ENCODE measurements at places on chromosomes 2 and 18.

- no peak for DNase-seq
Measured at GRCh38 chr2:188894979-188895378, 79.2 kb upstream of the COL3A1 start.

DNA sequence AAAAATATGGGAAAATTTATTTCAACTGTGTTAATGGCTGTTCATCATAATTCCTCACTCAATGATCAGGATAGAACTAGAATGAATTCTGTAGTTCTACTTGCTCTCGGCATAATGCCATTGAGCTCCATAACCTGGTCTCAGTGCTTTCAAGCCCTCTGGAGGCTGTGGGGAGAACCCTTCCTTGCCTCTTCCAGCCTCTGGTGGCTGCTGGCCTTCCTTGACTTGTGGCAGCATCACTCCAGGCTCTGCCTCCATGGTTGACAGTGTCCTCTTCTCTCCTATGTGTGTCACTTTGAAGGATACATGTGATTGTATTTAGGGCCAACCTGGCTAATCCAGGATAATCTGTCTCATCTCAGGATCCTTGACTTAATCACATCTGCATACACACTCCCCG is 26.9 kb upstream of the CABYR start:
- no peak for DNase-seq

GRCh38 chr2:401019-401679 is 113.3 kb upstream of the ALKAL2 start:
- no peak for DNase-seq

GRCh38 chr2:241460631-241461030 is 47.8 kb downstream of the STK25 start:
- DNase-seq = no peak

DNA sequence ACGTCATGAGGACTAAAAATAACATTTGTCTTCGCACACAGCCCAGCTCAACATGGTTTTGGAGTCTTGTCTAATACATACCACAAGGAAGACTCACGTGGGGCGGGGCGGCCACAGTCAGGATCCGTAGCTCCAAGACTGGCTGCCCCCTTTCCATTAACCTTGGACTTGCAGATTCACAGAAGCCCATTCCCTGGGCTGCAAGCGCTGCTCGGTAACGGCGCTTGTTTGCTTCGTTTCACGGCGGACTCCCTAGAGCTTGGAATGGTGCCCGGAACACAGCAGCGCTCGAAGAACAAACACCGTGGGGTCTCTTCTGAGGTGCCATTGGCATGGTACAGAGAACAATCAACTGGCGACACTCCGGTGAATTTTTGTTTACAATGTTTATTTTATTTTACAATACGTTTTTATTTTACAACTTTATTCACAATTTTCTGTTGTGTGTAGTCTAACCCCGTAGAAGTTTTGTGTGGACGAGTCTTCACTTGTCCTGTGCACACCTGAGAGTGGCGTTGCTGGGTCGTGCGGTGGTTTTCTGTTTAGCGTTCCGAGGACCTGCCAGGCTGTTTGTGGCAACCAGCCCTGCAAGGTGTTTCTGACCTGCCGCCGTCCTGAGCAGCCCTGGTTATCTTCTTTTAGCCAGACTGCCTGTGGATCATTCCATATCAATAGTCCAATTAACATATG is 126.5 kb downstream of the GALR1 start:
- DNase-seq = no peak

GRCh38 chr2:179253226-179253625 is 11.4 kb downstream of the SESTD1 start:
- no peak for DNase-seq

- no peak for DNase-seq
Measured at GRCh38 chr2:171711351-171711750, 24.1 kb downstream of the DYNC1I2 start.

DNA sequence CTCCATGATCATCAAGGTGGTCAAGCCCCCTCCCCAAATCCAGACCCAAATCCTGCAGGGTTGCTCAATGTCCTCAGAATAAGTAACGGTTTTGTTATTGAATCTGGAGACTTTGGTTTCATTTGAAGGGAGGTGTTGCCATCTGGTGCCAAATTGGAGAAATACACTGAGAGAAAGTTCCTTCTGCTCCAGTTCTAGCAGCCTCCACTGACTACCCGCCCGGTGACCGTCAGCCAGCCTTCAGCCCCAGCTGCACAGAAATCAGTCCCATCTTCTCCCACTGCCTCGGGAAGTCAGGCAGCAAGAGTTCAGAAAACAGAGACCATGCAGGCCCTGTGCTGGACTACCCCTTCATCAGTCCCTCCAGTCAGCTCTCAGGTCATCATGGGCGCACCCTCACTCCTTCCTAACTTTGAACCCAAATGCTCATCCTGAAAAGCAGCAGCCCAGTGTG is 38.7 kb downstream of the PKDCC start:
- DNase-seq = peak; percentile 42

DNA sequence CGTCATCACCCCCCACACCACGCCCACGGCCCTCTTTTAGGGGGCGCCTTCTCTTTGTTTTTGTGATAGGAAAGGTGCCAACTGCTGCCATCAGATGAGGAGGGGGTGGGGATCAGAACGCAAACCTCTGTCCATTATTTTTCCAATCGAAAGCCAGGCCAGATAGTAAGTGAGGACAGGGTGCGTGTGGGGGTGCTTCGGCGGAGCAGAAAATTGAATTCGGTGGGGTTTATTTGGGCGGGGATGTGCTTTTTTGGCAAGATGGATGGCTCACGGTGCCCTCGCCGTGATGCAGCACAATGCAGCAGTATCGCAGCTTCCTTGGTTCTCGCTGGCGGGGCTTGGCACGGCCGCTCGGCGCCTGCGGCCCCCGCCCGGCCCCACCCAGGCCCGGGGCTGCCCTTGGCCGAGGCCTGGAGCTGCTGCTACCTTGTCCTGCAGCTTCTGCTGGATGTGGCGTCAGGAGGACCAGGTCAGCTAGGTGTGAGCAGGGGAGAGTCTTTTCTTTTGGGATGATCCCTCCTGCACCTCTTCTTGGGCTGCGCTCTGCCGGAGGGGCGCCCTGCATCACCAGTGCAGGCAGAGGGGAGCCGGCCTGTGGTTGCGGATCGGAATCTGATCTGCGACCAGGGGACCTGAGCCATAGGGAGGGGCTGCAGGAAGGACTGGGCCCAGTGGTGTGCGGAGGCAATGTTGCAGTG is 1.3 kb downstream of the SPTBN1 start:
- no peak for DNase-seq

- no peak for DNase-seq
Measured at GRCh38 chr2:25586726-25587144, 86.6 kb downstream of the DTNB start.

DNA sequence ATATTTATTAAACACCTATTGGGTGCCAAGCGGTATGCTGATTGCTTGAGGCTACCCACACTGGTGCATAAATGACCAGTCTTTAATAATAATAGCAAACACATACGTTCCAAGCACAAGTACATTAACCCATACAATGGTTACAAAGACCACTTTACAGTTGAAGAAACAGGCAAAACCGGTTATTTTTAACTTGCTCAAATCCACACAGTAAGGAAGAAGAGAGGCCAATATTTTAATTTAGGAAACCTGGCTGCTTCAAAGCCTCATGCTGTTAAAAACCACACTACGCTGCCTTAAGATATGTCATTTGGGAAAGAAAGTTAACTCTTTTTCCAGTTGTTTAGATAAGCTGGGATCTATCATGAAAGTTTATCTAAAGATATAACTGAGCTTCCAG is 2.4 kb upstream of the IMPA2 start:
- no peak for DNase-seq

DNA sequence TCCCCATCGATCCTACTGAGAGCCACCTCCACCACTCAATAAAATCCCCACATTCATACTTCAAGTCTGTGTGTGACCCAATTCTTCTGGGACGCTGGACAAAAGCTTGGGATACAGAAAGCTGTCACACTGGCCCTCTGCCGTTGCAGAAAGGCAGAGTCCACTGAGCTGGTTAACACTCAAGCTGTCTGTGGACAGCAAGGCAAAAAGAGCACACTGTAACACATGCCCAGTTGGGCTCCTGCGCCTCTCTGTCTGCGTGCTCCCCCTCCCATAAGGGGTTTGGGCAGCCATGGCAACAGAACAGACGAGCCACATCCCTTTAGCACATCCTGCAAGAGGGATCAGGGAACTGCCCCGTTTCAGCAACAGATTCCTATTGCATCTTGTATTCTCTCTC is 106.9 kb upstream of the RGPD4 start:
- no peak for DNase-seq

DNA sequence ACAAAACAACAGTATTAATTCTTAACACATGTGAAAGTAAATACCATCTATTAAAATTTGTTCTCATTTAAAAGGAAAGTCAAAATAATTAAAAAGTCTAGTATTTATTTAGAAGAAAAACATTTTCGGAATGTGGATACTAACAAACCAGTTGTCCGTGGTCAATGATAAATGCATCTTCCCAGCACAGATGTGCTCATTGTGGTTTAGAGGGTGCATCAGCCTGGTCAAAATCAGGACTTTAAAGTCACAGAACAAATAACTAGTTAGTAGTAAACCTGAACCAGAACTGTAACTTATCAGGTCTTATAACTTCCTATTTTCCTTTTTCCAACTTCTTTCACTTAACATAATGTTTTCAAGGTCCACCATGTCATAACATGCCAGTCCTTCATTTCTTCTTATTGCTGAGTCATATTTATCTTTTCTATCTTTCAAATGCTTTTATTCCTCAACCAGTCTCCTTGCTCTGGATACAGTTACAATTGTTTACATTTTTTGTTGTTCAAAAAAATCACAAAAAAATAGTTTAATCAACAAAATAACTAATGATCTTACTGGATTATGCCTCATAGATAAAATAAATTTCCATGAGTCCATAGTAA is 55.8 kb downstream of the ID2 start:
- no peak for DNase-seq

DNA sequence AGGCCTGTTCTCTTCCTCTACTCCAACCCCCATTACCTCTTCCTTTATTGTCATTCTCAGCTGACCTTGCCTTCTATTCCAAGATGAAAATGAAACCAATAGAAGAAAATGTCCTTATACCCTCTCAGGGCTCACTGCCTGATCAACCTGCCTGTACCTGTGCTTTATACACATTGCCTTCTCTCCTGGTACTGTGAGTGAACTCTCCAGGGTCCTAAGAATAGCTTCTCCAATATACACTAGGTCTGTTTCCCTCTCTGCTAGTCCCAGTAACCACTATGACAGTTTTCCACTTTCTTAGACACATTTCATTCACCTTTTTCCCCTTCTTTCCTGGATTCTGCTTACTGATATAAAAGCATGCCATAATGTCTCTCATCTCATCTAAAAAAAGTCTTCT is 85.7 kb downstream of the FSHR start:
- no peak for DNase-seq

- no peak for DNase-seq
Measured at GRCh38 chr18:42784632-42785031, 330.9 kb downstream of the RIT2 start.

DNA sequence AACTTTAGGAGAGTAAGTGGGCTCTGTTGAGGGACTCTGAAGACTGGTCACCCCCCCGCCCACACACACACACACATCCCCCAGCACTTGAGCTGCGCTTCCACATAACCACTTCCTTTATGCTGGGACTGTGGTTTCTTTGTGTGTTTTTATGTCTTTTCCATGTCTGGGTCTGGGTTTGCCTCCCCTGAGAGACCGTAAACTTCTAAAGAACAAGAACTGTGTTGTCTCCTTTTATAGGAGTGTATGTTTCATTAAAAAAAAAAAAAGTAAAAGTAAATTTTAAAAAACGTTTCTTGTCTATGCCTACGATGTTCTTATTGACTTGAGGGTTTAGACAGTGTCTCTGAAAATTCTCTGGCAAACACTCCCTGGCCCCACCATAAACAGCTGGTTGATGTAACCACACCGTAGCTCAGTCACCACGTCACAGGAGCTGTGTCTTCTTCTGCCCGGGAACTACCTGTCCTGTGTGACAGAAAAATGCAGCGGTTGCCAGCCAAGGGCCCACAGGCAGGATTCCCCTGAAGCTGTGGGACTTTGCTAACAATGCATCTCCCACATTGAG is 68.0 kb downstream of the KLHL29 start:
- no peak for DNase-seq

- DNase-seq = no peak
Measured at GRCh38 chr2:26144031-26144430, 28.9 kb upstream of the GAREM2 start.

- no peak for DNase-seq
Measured at GRCh38 chr2:524442-524841, 152.8 kb downstream of the TMEM18 start.

DNA sequence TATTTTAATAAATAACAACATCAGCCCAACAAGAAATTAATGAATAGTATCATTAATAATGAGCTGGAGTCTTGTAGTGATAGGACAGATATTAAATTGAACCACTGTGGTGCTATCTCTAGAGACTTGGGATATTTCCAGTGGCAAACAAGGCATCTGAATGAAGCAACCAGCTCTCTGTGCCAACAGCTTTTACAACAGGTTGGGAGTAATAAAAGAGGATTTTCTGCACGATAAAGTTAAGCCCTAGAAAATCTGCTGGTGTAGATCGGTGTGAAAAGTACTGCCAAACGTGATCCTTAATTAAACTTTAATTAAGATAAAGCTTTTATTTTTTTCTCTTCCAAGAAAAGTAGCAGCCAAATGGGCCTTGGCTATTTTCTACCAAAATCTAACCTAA is 385.5 kb downstream of the NR4A2 start:
- no peak for DNase-seq

DNA sequence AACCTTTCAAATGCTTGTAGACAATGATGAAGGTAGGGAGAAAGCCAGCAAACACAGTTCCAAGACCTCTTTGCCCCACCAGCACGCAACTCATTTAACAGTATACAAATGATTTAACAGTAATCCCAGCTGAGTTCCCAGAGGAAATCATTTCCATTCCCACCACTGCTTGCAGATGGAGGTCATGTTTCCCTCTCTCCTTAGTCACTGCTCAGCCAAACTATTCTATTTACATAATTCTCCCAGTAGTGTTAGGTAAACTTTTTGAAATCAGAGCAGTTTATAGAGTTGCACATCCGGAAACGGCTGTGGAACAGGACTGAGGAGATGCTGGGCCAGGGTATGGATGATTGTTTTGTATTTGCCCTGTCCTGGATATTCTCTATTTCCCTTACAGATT is 328.5 kb downstream of the FIGN start:
- DNase-seq = no peak

DNA sequence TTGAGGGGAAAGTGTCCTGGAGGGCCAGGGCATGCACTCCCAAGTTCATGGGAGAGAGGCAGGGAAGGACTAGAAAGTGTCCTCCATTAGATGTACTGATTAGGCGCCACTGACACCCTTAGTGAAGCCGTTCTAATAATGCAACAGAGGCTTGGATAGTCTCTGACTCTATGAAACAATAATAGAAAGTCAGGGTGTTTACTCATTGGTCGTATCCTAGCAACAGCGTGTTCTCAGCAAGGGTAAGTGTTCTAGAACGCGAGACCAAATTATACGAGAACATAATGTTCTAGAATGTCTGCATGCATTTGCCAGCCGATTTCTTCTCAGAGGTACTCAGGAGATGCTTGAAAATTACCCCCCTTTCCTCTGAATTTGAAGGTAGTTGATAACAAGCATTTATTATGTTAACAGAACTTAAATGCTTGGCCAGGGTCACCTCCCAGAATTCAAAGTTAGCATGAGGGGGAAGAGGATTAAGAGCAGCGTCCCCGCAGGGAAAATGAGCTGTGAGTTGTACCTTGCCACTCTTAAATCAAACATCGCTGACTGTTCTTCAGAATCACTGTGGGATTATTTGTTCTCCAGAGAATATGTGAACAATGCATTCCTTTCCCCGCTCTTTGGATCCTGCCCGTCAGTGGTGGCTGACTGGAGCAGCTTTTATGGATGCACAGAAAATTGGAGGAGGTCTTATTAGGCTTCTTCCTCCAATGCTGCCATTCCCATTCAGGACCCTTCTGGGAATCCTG is 33.7 kb upstream of the PDIA6 start:
- DNase-seq = no peak

- no peak for DNase-seq
Measured at GRCh38 chr2:141647353-141647752, 483.5 kb downstream of the LRP1B start.
